ENCODE measurements at places on chromosomes 16 and 17.

GRCh38 chr16:53952215-53953208 is 248.6 kb downstream of the FTO start:
- peak; percentile 35 for DNase-seq

DNA sequence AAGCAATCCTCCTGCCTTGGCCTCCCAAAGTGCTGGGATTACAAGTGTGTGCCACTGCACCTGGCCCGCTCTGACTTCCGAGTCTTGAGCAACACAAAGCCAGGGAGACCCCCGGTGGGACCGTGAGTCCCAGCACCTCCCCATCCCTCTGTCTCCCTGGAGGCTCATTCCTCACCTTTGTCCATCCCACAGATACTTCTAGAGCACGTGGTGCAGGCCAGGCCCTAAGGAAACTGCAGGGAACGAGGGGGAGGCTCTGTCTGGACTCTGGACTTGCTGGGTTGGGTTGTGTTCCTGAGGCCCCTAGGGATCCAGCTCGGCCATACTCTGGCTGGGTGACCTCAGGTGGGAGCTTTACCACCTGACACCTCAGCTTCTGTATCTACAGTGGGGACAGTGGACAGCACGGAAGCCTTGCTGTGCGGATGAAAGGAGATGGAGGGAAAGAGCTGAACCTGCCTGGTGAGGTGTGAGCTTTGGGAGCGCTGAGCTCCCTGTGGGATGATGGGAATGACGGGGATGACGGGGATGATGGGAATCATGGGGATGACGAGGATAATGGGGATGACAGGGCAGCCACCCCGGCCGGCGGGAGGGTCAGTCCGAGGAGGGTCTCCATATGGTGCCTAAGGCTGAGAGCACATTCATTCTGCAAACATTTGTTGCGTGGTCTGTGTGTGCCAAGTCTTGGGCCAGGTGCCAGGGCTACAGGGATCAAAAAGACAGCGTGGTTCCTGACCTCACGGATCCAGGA is 26.6 kb downstream of the C16orf74 start:
- DNase-seq, result no peak

DNA sequence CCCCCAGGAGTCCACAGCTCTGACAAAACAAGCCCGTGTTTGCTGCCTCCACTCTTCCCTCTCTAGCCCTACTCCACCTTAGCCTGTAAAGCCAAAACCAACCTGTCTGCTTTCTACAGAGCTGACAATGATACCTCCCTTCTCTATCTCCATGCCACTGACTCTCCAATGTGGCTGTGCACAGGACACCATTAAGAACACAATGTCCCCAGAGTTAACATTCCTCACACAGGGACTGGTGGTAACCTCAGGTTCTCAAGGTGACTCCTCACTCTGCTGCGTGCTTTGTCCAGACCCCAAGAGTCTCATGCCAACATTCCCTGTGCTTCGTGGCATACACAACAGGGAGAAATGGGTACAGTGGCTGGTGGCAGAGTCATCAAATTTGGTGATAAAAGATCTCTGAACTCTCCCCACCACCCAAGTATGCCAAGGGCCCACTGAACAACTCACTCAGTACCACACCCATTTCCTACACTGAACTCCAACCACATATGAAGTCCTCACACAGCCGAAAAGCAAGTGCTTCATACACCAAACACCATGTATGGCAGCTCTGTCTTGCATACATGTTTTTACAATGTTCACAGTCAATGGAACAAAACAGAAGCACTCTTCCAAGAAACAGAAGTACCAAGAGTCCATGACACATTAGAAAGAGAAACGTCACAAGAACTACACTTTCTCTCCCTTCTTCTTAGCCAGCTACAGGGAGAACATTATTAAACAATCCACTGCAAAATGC is 21.1 kb downstream of the CSNK2A2 start:
- DNase-seq, result no peak

DNA sequence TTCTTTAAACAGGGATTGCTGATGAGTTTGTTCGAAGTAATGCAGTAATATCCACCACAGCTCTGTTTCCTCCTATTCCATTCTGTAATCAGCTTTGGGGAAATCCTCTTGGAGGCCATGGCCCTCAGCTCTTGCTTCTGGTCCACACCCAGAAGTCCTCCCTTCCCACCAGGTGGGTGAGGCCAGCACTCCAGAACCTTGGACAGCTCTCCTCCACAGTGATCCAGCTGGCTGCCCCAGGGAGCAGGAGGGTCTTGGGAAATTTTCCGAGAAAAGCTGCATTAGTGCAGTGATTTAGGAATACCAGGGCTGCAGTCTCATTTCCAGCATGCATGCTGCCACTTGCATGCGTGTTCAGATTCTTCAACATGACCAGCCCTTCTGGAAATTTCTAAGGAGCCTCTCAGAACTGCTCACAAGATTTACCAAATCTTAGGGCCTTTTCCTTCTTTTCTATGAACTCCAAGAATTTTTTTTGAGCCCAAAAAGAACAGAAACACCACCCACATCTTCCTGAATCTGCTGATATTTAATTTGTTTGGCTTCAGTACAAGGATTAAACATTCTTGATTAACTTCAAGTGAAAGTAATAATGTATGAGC is 4.2 kb downstream of the SMPD3 start:
- peak; percentile 53 for DNase-seq

DNA sequence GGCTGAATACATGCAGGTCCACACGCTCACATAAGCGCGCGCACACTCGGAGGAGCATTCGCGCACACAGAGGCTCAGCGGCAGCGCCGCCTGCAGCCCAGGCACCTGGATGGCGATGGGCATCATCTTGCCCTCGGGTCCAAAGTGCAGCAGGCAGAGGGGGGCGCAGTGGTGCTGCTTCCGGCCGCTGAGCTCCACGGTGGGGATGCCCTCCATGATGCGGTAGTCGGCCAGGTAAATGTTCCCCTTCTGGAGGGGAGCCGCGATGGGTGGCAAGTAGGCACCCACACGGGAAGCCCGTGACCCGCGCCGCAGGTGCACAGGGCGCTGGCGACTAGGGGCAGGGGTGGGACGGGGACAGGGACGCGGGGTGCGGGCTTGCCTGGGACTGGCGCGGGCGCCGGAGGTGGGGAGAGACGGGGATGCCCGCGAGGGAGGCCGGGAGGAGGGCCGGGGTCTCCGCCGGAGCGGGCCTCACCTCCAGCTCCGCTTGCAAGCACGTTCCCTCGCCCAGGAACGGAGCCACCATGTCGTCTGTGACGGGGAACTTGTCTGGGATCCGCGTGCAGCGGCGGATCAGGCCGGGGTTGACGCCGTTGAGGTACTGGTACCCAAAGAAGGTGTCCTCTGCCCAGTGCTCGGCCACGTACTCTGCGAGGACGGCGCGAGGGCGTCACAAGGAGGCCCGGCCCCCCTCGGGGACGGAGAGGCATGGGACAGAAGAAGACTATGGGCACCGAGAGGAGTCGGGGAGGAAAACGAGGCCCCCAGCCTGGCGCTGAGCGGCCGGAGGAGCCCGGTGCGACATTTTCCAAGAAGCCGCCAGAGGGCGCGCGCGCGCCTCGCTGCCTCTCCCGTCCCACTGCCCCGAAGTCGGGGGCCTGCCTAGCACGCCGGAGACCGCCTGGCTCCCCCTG is 8.0 kb downstream of the ALOX12B start:
- peak; percentile 46 for DNase-seq

GRCh38 chr17:61255647-61256046 is 144.0 kb upstream of the TBX2 start:
- DNase-seq, result no peak

DNA sequence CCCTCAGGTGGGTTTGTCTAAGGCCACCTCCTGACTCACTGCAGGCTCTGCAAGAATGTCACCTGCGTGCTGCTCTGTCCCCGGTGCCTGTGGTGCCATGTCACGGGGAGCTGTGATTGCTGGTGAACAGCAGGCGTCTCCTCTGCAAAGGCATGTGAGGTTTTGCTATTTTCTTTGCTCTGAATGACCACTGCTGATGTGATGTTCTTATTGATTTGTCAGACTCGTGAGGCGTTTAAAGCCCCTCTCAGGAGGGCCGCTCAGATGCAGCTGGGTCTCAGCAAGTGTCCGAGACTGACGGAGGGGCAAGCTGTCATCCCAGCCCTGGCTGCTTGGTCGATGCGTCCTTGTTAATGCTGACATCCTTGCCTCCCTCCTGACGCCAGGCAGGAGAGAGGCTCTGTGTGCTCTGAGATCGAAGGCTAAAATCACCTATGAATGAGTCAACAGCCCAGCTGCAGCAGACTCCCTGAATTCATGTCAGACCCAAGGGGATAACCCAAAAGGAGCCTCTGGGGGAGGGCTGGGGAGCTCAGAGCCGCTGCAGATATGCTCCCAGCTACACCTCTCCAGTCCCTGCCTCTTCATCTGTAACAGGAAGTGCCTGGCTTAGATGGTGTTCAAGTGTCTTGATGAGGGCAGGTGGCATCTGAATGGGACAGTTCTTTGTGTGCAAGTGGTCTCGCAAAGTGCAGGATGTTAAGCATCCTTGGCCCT is 11.8 kb upstream of the PEMT start:
- DNase-seq, result no peak

DNA sequence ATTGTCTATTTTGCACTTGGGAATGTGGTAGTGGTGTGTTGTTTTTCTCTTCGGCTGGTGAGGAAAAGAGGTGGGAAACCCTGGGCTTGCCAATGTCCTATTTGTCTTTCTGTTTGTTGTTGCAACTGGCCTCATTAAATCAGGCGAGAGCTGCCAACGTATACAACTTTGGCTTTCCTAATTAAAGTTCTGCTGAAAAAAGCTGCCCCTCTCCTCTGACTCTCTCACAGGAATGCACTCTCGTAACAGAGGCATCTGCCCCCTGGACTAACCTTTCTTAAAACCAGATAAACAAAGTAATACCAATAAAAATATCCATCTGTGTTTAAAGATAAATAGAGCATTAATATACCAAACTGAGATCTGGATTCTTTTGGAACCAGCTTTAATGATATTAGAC is 7.8 kb downstream of the CDRT15 start:
- DNase-seq, result no peak

DNA sequence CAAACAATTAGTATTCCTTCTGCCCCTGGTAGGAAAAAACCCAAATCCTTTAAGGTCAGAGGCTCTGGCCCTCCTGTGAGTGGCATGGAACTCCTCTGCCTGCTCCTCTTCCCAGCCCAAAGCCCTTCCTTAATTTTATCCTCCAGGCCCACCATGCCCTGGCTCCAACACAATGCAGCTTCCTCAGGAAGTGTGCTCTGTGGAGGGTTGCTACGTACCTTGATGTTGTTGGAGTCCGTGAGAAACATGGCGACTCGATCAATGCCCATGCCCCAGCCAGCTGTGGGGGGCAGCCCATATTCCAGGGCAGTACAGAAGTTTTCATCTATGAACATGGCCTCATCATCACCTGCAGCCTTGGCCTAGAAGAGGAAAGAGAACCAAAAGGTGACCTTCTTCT is 5.3 kb upstream of the ADAT1 start:
- DNase-seq, result no peak

GRCh38 chr16:76052725-76053124 is 224.5 kb upstream of the CNTNAP4 start:
- DNase-seq, result no peak

DNA sequence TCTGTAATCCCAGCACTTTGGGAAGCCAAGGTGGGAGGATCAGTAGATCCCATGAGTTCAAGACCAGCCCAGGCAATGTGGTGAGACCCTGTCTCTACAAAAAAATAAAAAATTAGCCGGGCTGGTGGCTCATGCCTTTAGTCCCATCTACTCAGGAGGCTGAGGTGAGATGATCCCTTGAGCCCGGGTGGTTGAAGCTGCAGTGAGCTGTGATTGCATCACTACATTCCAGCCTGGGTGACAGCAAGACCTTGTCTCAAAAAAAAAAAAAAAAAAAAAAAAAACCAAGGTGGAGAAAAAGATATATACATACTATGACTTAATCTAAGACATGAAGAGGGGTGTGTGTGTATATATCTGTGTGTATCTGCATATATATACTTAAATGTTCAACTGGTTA is 26.7 kb downstream of the BBS2 start:
- no peak for DNase-seq

DNA sequence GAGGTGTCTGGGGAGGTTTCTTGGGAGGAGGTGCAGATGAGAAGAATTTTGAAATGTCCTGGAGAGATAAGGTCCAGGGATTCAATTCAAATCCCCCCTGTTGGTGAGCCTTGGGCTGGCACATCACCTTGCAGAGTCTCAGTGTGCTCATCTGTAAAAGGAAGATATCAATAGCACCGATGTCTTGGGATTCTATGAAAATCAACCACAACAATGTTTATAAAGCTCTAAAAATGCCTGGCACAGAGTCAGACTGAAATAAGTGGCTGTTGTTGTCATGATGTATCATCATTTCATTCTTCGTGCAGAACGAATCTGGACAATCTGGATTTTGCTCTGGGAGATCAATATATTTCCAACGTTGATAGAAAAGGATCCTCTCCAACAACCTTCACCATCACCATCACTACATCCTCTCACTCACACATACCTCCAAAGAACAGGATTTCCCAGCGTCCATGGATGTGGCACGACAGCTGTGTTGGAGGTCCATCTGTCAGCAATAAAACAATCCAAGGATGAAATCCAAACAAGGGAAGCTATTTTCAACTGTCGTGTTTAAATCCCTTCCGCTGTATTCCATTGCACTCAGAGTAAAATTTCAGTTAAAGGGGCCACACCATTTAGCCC is 393.7 kb upstream of the DYNLRB2 start:
- DNase-seq, result no peak

GRCh38 chr17:8898126-8898525 is 30.7 kb upstream of the PIK3R6 start:
- DNase-seq, result no peak

DNA sequence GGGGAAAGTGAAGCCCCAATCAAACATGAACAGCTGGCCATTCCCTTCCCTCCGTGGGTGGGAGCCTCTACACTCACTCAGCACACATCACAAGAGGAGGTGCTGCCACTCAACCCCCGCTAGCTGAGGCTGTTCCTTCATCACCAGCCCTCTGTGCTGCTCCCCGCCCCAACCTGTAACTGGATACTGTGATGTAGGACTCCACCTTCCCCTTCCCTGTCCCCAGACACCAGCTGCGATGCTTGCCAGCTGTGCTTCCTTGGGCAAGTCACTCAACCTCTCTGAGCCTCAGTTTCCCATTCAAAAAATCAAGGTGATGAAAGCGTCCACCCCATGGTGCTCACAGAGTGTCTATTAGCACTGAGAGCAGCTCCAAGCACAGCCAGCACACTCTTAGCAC is 273.2 kb downstream of the MRTFB start:
- DNase-seq, result no peak

DNA sequence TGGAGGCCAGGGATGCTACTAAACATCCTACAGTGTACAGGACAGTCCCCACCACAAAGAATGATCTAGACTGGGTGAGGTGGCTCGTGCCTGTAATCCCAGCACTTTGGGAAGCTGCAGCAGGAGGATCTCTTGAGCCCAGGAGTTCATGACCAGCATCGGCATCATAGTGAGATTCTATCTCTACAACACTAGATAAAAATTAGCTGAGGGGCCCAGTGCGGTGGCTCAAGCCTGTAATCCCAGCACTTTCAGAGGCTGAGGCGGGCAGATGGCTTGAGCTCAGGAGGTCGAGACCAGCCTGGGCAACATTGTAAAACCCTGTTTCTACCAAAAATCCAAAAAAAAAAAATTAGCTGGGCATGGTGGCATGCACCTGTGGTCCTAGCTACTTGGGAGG is 5.4 kb upstream of the ZNF500 start:
- DNase-seq, result no peak

GRCh38 chr16:81280393-81280792 is 34.4 kb upstream of the GAN start:
- DNase-seq, result peak; percentile 57

All from fibroblast of pulmonary artery (primary cell).